CD4-positive, alpha-beta memory T cell (primary cell): ENCODE measurements at places on chromosomes 13 and 19.

DNA sequence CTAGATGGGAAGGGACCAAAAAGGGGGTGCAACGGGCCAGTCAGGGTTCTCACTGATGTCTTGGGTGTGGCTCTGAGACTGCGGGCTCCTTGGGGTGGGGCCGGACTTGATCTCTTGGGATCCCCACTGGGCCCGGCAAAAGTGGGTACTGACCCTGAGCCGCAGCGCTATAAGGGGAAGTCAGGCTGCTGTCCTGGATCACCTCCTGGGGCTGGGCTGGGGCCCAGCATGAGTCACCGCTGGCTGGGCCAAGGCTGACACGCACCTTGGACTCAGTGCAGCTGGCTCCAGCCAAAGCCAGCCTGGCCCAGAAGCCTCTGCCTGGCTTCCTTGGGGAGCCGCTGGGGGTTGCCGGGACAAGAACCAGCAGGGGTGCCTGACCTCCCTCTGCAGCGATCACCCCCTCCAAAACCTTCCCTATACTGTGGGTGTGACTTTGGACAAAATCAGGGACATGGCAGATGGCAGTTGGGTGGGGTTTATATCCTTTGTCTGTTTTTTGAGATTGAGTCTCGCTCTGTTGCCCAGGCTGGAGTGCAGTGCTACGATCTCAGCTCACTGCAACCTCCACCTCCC, 617 bp upstream of the IQCN start:
- DNase-seq: peak; percentile 59

GRCh38 chr19:51548891-51549305, 17.4 kb upstream of the SIGLEC6 start:
- no peak for DNase-seq

DNA sequence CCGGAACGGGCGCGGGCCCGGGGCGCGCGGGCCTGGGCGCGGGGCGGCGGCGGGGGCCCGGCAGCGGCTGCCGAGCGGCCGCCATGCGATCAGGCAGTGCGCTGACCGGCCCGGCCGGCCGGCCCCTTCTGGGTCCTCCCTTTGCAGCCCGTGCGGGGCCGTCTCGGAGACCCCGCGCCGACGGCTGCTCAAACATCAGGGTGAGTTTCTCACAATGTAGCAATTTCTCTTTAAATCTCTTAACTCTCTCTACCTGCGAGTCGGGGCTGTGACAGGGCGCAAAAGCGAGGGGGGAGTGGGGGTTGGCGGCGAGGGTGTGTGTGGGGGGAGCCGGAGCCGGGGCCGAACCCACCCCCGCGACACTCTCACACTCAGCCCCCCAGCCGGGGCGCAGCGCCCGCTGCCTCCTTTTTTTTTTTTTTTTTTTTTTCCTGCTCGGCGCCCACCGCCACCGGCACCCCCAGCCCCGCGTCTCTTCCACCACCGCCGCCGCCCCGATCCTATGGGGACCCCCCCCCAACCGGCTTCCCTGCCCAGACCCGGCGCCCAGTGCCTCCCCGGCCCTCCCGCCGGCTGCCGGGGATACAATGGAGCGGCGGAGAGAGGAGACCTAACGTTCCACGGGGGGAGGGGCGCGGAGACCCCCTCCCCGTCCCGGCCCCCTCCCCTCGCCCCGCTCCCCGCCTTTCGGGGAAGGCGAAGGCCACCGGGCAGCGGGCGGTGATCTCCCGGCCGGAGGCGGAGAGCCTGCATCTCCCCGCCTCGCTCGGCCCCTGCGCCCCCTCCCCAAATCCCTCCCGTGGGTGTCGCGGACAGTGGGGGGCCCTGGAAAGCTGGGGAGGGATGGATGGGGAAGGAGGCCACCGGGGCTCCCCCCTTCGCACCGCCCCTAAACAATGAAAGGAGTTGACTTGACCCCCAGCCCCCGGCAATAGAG, at the start of gene BICRA:
TSS of gene BICRA (plus strand) at position 166 of the 937 bp plus-strand sequence. CDS start 64,441 bp downstream, outside the sequence.
- DNase-seq: peak; percentile 85

GRCh38 chr13:106874323-106874722, 306.4 kb upstream of the ARGLU1 start:
- DNase-seq: no peak

- DNase-seq: no peak
These were observed 10.0 kb downstream of the NDUFB7 start for GRCh38 chr19:14561847-14562351.

DNA sequence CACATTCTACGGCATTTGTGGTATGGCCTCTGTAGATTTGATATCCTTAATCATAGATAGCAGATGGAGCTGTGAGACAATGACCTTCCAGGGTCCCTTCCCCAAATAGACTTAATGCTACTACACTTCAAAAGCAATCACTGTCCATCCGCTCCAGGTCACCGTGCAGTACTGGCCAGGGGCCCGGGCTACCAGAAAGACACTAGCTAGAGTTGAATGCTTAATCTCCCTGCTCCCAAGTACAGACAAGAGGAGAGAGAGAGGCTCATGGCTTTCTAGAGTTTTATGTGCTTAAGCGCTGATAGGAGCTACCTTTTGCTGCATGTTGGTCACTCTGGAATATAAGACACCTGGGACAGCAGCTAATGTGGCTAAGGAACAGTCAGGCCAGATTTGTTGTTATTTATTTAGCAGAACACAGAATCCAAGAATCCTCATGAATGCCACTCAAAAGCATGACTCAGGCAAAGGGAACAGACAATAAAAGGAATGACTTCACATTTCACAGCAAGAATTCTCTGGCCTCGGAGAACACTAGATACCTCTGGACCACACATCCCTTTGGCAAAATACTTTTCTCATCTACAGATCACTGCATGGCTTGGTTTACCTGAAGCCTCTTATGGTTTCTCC, 165.0 kb downstream of the LACC1 start:
- no peak for DNase-seq

DNA sequence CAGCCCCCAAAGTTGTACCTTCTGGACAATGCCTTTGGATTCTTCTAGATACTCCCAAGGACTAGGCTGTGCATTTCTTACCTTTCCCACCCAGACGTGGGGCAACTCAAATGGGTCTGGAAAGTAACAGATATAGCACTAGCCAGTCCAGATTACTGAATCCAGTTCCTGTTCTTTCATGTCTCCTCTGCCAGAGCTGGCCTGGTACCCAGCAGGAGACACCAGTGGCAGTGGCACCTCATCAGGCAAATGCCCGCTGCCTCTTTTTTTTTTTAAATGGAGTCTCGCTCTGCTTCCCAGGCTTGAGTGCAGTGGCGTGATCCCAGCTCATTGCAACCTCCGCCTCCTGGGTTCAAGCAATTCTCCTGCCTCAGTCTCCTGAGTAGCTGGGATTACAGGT, 43.2 kb downstream of the N4BP2L2 start:
- DNase-seq: no peak

DNA sequence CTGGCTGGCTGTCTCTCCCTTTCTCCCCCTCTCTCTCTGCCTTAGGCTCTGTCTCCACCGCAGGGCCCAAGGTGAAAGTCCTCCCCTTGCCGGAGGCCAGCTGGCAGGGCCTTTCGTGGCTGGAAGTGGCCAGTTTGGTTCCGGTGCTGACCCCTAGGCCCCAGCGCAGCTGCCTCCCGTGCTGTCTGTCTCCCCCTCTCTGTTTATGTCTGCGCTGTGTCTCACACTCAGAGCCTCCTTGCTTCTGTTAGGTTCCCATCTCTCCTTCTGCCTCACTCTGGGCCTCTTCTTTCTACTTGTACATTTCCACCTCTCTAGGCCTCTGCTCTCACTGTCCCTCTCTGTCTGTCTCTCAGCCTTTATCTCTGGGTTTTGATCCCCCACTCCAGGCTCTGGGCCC, 13.1 kb downstream of the CCDC97 start:
- DNase-seq: no peak

DNA sequence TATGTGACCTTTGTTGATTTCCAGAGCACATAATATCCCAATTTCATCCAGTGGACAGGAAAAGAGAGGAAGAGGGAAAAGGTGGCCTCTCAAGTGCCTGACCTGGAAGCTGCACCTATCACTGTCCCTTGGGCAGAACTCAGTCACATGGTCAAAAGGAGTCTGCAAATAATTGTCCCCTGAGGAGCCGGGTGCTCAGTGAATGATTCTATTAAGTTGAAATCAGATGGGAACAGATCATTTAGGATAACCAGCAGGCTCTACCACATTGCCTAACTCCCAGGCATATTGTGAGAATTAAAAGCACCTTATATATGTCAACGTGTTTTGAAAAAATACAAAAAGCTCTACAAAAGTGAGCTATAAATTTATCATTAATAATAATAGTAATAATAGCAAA, 6.8 kb downstream of the KL start:
- DNase-seq: no peak

DNA sequence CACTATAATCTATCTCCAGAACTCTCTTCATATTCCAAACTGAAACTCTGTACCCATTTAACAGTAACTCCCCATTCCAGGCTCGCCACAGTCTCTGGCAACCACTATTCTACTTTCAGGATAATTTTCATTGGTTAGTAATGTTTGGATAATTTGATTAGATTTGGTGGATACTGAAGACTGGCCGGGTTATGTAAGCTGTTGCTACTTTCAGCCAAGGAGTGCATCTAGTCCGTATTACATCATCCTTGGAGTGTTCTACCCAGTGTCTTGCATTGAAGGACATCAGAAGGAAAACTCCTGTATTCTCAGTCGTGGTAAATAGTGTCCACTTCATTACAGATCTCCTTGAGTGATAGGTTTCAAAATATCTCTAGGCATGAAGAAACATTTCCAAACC, 60.5 kb downstream of the PCCA start:
- no peak for DNase-seq

- no peak for DNase-seq
These were observed 23.8 kb upstream of the TM9SF2 start for GRCh38 chr13:99477493-99477892.

DNA sequence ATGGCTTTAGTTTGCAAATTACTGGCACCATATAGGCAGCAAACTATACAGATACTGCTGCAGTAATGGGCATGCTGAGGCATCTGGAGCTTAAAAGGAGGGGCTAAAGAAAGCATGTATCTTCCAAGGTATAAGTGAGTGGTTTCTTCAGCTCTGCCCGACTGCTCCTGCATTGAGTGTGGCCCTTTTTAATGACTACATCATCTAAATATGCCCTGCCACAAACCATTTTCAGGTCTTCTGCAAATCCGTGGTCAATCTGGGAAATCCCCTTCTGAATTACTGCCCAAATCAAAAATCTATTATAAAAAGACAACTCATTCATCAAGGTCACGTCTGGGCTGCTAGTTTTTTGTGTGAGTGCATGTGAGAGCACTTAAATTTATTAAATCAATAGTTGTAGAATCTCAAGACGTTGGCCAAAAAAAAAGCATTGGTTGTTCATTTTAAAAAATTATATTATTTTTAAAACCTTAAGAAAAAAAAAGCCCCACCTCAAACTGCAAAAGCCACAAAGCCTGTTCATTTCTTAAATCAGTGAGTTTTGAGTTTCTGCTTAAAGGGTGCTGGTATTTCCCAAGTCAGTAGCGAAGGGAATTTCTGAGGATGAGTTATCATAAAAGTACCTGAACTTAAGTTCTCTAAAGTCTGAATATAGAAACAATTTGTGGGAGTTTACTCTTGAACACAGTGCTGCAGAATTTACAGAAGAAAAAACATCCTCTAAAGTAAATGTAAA, 16.3 kb downstream of the LCP1 start:
- no peak for DNase-seq

DNA sequence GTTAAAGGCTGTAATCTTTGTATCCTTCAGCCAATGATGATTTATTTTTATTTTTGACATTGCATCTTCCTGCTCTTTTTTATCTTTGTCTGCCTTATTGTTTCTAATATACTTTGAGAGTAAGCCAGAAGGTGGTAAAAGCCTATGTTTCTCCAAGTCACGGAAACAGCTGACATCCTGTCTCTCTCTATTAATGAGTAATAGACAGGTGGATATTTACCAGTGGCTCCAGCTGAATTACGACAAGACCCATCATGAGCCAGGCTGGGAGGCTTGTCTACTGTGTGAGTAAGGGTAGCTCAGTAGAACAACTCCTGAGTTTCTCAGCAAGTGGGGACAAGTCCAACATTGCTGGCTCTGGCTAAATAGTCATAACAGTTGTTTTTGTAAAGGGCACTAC, 166.6 kb downstream of the NDFIP2 start:
- no peak for DNase-seq
